ENCODE measurements at places on chromosomes 6 and 20.

- DNase-seq: no peak
These were observed 9.0 kb downstream of the CST9 start for GRCh38 chr20:23596579-23597250.

DNA sequence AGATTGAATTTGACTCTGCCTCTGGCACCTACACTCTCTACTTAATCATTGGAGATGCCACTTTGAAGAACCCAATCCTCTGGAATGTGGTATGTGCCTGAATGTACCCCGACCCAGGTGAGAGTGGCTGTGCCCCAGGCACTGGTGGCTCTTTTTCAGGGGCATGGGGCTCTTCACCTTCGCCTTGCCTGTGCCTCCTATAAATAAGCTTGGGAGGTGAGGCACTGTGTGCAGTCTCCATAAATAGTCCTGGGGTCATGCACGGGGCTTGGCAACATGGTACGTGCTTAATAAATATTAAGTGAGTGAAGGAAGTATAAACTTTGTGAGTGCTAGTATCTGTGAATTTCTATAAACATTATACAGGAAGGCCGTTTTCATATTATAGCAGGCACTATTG lies 33.0 kb downstream of the GHRH start:
- no peak for DNase-seq

GRCh38 chr6:17585766-17586490 lies 14.2 kb upstream of the FAM8A1 start:
- no peak for DNase-seq

GRCh38 chr6:146224988-146225387 lies 196.1 kb downstream of the GRM1 start:
- no peak for DNase-seq

- DNase-seq: peak; percentile 12
These were observed 5.1 kb upstream of the EPHA7 start for GRCh38 chr6:93424303-93425064.

DNA sequence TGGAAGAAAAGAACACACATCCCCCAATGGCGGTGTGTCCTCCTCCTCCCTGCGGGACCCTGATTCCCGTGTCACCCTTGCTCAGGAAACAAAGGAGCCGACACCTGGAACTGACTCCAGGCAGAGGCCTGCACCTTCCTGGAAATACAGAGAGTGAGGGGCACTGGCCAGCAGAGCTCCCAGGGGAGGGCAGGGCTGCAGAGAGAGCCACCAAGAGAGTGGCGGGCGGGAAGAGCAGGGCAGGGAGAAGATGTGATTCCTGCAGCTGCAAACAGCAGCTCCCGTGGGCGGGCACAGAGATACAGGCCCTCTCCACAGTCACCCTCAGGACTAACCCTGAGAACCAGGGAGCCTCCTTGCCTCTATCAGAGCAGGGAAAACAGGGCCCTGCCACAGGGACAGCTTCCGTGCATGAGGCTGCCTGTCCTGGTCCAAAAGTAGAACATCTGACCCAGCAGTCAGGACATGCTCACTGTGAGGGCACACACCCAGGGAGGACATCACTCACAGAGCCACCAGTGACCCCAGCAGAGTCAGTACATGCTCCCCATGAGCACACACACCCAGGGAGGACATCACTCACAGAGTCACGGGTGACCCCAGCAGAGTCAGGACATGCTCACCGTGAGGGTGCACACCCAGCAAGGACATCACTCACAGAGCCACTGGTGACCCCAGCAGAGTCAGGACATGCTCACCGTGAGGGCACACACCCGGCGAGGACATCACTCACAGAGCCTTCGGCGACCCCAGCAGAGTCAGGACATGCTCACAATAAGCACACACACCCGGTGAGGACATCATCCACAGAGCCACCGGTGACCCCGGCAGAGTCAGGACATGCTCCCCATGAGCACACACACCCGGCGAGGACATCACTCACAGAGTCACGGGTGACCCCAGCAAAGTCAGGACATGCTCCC lies 193.1 kb downstream of the DLL1 start:
- no peak for DNase-seq

DNA sequence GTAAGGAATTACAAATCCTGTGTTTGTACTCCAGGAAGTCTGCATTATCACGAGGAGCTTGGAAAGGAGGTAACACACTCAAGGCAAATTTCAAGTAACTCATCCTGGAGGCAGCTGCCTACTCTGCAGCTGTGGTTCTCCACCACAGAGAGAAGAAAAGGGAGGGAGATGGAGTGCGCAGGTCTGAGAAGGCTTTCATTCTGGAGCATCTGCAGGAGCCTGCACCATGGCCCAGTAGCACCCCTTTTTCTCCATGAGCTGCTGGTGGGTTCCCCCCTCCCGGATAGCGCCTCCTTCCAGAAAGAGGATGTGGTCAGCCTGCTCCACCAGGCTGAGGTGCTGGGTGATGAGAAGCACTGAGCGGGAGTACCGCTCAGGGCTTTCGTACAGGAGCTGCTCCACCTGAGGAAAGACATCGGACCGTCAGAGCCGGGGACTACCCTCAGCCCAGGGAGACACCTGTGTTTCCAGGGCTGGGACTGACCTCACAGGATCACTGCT lies 1.6 kb upstream of the PSMB8 start:
- no peak for DNase-seq

DNA sequence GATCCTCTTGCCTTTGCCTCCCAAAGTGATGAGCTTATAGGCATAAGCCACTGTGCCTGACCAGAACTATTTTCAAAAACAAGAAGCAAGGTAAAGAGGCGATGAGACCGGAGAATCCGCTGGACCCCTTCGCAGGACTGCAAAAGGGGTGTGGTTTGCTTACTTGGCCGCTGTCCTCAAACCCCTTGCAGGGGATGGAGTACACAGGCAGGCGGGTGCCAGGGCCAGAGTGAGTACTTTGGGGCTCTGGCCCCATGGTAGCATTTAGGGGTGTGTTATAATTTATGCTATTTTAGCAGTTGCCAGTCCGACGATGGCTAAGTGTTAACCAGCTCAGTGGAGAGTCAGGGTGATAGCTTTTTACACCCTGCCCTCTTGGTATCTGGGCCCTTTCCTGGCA lies 1454.9 kb downstream of the HACE1 start:
- DNase-seq: no peak

- DNase-seq: no peak
These were observed 227.1 kb downstream of the HACE1 start for GRCh38 chr6:104632588-104632987.

DNA sequence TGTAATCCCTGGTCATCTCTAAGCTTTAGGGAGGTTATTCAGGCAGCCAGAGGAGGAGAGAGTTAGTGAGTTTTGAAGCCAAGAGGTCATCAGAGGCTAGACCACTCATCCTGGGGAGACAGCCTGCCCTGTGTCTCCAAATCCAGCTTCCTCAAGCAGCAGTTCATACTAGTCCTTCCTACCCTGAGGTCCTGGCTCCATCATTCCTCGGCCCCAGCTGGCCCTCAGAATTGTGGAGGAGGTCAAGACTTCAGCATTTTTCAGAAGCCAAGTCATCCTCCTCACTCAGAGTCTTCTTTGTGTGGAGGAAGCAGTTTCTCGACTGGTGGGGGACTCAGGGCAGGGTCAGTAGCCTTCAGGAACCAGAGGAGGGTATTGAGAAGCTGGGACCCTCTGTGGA lies 12.4 kb upstream of the KIAA1755 start:
- peak; percentile 43 for DNase-seq

GRCh38 chr6:167995302-167995701 lies 2.2 kb upstream of the KIF25 start:
- DNase-seq: no peak

GRCh38 chr6:4687989-4688947 lies 87.9 kb upstream of the CDYL start:
- peak; percentile 51 for DNase-seq

DNA sequence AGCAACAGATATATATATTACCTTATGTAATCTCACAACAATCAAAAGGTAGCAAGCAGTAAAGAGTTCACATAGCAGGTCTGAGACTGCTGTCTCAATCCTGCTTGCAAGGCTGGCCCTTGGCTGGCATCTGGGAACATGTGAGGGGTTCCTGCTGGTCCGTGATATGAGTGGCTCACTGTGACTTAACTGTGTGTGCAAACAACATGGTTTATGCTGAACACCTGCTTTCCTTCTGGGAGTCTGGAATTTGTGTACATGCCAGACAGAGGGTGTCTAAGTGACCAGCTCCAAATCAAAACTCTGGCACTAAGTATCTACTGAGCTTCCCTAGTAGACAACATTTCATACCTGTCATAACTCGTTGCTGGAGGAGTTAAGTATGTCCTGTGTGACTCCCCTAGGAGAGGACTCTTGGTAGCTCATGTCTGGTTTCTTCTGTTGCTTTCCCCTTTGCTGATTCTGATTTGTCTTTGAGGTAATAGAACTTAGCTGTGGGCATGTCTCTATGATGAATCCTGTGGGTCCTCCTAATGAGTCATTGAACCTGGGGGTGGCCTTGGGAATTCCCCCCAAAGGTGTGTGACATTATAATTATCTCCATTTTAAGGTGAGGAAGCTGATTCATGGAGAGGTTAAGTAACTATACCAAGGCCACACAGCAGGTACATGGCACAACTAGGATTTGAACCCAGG lies 131.6 kb upstream of the NEDD9 start:
- no peak for DNase-seq

Measured in fibroblast of skin of scalp (primary cell).